Thymus (tissue), 14 donors: ENCODE measurements at places on chromosomes 6 and 20.

- DNase-seq: no peak
These were observed 93.1 kb upstream of the HEY2 start for GRCh38 chr6:125656287-125656870.

GRCh38 chr6:137692806-137693205 is 174.3 kb upstream of the TNFAIP3 start:
- DNase-seq: no peak

DNA sequence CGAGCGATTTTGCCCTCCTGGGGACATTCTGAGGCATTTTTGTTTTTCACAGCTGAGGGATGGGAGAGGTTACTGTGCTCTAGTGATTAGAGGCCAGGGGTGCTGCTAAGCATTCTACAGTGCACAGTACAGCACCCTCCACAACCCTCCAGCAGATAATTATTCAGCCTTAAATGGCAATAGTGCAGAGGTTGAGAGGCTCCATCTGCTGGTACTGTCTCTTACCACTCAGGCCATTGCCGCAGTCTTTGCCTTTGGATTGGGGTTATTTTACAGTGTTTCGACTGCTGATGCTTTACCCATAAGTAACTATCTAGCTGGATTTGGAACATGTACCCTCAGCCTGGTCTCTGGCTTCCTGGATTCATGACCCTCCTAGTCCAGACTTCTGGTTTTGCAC is 705.3 kb downstream of the KIF16B start:
- no peak for DNase-seq

DNA sequence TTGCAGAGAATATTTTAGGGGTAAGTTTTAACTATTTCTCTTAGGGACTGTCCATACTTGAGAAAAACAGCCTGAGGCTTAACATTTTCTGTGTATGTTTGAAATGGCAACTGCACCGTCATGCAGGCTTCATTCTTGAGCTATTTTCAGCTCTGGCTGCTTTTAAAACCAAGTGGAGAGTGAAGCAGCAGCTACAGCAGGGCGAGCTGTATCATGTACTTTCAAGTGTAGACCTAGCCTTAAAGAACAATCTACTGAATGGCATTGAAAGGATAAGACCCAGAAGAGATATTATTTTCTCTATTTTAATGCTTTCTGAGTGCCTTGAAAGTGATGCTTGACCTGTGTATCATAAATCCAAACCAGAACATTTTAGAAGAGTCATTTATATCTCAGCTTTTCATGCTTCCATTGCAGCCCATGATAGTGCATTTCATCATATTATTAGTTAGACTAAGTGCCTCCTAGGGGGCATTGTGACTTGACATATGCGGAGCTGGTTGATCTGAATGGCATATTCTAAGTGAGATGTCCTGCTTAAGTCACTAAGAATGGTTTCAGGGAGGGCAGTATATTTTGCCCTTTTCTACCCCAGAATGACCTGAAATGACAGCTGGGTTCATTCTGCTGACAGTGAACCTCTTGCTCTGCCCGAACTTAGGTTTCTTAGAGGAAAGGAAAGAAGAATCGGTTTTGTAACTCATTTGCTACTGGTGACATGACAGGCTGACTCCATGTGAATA is 85.3 kb downstream of the NKAIN2 start:
- DNase-seq: no peak

- no peak for DNase-seq
These were observed 154.8 kb upstream of the SLC35B3 start for GRCh38 chr6:8589941-8590729.

- no peak for DNase-seq
These were observed at the start of gene OR2J1 for GRCh38 chr6:29099190-29099589. Gene OR2J1, plus strand, starts transcription at chr6:29099490. Its CDS starts 1,453 bp downstream, at chr6:29100943.

- DNase-seq: no peak
These were observed 23.9 kb upstream of the VSTM2L start for GRCh38 chr20:37878835-37879599.

GRCh38 chr6:150765067-150765764 is 100.3 kb upstream of the MTHFD1L start:
- no peak for DNase-seq

DNA sequence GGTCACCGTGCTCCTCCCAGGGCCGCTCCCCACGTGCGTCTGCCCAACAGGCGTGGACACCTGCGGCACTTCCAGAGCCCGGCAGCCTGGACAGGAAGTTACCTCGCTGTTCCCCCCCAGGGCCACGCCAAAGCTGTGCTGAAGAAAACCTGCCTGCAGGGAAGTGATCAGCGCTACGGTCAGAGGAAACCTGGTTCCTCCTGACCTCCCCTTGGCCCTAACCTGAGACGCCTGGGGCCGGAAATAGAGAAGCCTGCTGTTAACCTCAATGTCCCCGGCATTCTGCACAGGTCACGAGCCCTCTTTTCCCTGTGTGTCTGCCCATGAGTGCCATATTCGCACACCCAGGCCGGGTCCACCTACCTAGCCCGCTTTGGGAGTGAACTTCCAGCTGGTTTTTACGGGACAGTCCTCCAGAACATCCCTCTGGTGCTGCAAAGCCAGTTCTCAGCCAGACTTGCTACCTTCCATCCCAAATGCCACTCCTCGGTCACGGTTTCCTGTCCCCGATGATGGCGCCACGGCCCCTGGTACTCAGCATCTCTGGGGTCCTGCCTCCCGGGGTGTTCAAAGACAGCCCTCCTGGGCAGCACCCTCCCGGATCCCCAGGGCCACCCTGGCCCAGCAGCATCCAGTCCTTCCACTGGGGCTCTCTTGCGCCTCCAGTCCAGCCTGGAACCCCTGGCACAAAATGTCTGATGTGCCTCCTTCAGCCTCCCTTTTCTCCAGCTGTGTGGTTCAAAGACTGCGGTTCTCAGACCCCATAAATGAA is 12.0 kb upstream of the IRF4 start:
- no peak for DNase-seq

DNA sequence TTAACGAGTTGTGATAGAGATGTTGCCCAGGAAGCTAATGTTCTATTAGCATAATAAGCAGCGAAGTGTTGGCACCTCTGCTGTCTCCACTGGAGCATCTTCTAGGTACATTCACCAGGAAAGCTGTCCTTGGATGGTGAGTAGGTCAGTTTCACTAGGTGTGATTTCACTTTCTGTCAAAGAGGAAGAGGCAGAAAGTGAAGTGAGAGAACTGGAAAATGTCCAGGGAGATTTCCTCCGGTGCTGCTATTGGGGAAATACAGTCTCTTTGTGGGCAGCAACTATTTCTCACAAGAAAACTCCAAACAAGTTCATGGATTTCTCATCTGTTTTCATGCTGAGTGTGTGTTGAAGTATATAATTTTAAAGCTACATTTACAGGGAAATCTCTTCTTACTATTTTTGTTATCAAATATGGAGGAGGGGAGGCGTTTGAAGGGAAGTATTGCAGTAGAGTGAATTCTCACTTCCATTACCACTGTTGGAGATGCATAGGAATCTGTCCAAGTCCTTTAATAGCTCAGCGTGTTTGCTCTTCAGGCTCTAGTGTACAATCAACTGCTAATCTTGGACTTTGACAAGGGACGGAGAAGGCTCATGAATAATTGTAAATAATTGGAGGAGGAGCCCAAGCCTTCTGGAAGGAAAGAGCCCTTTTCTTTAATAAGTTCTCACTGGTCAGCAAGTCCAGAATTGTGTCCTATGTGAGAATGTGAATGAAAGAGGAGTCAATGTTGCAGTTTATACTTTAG is 16.1 kb upstream of the TSBP1 start:
- no peak for DNase-seq

DNA sequence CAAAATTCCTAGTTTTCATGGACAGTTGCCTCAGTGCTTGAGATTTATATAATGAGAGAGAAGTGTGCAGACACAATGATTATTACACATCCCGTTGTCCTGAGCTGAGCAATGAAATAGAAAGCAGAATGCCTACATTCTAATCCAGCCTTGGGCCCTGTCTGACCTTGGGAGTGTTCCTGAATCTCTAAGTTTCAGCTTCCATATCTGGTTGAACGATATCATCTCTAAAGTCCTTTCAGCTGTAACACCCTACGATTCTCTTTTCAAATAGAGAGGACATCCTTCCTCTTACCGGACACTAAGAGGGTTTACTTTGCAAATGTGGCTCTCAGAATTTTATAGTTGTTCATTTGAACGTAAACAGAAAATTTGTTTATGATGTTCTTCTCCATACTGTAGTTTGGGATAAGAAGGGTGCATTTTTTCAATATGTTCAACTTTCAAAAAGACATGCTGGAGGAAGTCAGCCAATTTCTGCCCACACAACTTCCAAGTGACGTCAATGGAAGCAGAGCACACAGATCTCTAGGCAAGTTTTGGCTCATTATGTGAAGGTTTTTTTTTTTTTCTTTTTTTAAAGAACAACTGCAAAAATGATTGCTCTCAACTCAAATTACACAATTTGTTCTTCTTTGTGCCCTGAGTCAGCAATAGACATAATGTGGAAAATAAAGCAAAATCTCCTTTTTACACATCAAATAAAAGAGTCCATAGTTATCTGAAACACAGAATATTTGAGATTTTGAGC is 50.4 kb downstream of the PDE7B start:
- no peak for DNase-seq

GRCh38 chr6:22954749-22955385 is 385.5 kb downstream of the HDGFL1 start:
- DNase-seq: peak; percentile 13

DNA sequence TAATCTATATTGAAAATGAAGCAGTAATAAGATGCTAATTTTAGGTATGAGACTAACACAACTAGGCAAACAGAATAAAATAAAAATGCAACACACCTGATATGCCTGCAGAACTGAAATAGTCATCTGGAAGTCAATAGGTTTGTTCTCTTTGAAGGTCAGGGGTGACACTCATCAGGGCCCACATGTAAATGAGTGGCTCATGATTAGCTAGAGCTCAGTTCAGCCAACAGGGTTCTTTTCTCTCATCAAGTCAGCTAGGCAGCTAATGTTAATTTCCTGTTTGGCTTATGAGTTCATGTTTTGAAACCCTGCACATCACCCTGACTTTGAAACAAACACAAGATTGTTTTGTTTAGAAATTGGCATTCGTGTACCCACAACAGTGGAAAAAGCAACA is 23.8 kb downstream of the SMLR1 start:
- DNase-seq: no peak

DNA sequence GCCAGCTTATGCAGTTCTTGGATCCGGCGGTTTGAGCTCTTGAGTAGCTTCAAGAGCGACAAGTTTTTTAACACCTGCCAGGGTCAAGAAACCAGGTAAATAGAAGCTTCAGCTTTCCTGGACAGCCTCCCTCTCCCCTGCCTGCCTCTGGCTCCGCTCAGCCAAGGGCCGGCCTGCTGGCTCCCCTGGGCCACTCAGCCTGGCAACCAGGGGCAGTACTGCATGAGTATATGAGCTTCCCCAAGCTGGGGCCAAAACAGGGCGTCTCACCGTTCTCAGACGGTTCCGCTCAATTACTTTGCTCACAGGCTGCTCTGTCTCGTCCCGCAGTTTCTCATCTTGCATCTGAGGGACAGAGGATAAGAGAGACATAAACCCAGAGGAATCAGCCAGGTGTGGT is 856 bp downstream of the TP53TG5 start:
- DNase-seq: no peak

GRCh38 chr20:34579191-34579978 is 20.9 kb downstream of the MAP1LC3A start:
- no peak for DNase-seq

- peak; percentile 37 for DNase-seq
These were observed 665 bp downstream of the RRAGD start for GRCh38 chr6:89411145-89412070.

GRCh38 chr6:137106183-137106582 is 61.4 kb upstream of the IL20RA start:
- DNase-seq: no peak

DNA sequence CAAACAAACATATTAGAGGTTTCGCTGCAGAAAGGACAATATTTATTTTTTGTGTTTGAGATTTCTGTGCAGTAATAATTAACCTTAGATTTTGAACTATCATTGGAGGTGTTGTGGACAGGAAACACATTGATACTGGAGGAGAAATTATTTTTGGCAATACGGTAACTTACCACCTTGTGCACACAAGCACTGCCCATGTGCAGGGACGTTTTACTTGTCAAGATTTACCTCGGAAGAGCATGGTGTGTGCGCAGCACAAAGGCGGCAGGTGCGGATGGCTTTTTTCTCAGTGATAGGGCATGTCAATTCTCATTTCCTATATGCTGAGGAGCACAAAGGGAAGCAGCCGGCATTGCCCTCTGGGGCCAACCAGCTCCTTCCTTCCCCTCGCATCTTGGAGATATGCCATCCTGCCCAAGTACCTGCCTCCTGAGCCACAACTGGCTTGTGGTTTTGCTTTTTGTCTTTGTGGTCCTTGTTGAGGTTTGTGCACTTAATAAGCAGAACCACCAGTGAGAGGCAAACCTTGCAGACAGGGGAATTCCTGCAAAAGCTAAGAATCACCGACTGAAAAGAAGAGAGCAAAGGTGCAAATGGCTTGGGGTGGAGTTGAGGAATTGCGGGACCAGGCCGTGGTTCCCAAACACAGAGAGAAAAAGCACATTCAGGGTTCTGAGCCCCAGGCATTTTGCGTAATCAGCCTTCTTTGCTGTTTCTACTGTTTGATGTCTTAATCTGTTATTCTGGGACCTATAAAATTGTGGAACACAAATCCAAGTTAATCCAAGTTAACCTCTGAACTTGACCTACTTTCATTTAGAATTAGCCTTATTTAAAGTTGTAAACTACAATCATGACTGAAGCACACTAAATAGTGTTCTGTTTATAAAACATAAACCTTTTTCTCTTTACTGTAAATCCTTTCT is 21.9 kb downstream of the SAMD5 start:
- DNase-seq: no peak

DNA sequence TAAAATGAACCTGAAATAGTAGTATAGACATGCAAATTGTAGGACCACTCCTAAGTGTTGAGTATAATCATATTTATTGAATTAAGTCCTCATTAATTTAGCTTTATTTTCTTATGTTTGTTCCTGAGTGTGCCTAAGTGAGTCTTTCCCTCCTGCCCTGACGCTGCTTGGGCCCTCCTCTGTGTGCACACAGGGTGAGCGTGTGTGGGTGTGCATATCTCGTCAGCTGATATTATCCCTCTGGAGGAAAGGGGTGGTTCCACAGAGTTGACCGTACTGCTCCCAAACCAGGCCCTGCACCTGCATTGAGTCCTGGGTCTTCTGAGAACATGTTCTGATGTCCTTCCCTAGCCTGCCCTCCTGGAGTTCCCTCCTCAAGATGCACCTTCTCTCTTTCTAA is 28.0 kb downstream of the TULP4 start:
- no peak for DNase-seq

DNA sequence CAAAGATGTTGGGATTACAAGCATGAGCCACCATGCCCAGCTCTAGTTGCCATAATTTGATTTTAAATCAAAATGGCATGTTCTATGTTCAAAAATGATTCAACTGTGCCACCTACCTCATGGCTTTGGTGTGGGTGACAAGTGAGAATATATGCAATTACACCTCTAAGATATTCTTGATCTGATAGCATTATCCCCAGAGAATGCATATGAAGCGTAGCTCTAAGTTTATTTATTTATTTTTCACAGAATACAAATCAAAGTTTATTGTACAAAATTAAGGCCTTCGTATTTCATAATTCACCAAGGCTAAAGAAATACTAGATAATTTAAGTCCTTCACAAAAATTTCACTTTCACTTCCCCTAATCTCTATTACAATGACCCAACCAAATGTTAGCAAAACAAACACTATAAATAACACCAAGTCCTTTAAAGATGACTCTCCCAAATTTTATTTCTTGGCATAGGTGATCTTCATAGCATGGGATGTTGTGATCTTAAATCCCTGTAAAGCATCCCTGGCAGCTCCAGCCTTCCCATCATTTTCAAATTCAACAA is 205.9 kb upstream of the TAB2 start:
- DNase-seq: no peak
